ENCODE measurements at places on chromosomes 12 and 14.

GRCh38 chr12:115910057-115910456 is 367.4 kb downstream of the MED13L start:
- DNase-seq, result no peak

GRCh38 chr12:105819549-105819948 is 319.2 kb downstream of the NUAK1 start:
- DNase-seq, result no peak

DNA sequence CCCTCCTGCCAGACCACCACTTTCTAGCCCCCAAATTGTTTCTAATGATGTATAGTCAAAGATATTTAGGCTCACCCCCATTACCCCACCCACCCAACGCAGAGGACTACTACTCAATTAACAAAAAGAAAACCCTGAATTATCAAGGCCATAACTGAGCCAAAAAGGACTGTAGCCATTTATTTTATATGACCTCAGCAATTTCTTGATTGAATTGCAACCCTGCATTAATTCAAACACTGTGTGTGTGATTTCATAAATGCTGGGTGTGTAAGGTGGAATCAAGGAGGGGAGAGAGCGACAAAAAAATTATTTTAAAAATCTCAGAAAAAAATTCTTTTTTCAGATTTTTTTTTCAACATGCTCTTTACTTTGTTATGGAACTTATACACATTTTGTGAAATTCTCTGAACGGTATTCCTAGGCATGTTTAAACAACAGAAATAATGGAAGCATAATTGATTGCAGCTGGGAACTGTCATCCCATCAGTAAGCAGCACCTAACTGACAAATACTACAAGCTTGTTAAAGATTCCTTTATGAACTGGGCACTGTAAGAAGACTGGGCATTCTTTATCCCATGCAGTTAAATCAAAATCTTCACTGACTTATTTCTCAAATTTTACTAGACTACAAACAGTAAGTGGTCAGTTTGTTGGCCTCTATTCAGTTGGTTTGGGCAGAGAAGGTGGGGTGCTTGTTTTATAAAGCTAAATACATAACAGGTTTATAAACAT is 179.1 kb downstream of the SOX5 start:
- DNase-seq, result no peak

DNA sequence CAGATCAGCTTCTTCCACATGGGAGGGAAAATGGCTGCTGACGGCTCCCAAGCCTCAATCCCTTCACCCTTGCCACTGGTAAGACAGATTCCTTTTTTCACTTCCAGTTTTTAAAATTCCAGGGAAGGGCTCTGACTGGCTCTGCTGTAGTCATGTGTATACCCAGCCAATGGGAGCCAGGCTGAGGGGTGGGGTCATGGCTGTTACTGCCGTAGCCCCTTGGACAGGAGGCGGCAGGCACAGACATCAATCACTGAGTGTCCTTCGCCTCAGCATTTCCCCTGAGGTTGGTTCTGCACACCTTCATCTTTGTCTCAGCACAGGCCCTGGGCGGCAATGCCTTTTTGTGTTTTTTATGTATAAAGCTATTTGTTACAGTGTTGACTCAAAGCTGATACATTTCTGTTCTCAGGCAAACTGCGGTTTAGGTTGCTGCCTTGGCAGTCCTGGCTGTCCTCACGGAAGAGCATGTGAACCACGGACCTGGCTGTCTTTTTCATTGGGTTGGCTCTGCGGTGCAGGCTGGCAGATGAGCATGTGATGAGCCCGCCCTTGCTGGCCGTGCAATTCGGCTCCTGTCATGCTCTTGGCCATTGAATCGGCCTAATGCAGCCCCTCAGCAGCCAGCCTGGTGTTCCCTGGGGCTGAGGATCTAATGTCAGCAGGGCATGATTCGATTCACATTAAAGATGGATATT is 74.3 kb downstream of the PPM1A start:
- no peak for DNase-seq

GRCh38 chr14:61362072-61362750 is 40.8 kb downstream of the PRKCH start:
- no peak for DNase-seq

GRCh38 chr14:50045039-50045711 is 71.2 kb downstream of the VCPKMT start:
- peak; percentile 79 for DNase-seq

- no peak for DNase-seq
Observed at GRCh38 chr12:46647034-46647433, 178.8 kb downstream of the SLC38A4 start.

DNA sequence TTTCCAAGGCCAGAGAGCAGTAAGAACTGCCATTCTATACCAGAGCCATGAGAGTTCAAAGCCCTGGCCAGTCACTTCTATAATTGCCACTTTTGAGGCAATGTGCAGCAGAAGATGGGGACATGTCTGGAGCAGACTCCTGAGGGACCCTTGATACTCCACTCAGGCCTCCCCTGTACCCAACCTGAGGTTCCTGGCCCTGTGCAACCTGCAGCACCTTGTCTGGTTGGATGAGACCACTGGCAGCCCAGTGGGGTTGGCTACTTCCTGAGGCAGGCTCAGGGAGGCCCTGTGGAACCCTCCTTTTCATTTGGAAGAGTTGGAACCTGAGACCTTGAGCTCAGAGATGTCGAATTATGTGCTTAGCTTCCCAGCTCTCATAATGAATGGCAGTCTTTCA is 54.4 kb downstream of the GALNT16 start:
- no peak for DNase-seq

- peak; percentile 42 for DNase-seq
Observed at GRCh38 chr12:123131879-123132402, 18.9 kb downstream of the PITPNM2 start.

GRCh38 chr12:90940872-90941499 is 14.0 kb downstream of the CCER1 start:
- DNase-seq, result peak; percentile 9

Measured in CD4-positive, alpha-beta memory T cell (primary cell).